ENCODE measurements at places on chromosomes 5 and 9. TPM values are rescaled to one million over a fixed set of nuclear protein-coding genes. Genes with fewer than 3 reads are reported as not detected.

- DNase-seq, result no peak
Observed at GRCh38 chr5:36569491-36569890, 36.9 kb upstream of the SLC1A3 start.

- no peak for DNase-seq
Observed at GRCh38 chr5:178499352-178499751, 90.8 kb downstream of the COL23A1 start.

Gene ANKRD34B
- 0.46 TPM for total RNA-seq

Gene CCNO
- not detected for total RNA-seq

DNA sequence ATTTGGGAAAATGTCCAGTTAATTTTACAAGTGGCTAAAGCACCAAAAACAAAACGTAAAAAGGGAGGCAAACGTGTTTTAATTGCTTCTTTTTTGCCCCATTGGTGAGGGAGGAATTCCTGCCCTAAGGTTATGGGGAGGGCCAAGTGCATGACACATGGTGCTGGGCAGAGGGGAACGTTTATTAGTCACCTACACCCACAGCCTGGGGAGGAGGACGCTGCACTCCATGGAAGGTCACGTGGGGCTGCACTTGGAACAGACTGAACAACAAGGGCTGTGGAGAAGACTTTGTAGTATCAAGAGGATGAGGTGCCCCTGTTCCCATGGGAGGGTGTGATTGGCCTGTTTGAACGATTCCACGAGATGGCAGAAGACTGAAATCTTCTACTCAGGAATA lies 13.7 kb upstream of the ADAMTS16 start:
- DNase-seq, result no peak

GRCh38 chr9:127977009-127977883 lies 3.5 kb downstream of the EEIG1 start:
- no peak for DNase-seq

- peak; percentile 87 for DNase-seq
Observed at GRCh38 chr9:131734165-131734610, 5.7 kb downstream of the RAPGEF1 start.
